ENCODE measurements at places on chromosomes 16 and 17.

DNA sequence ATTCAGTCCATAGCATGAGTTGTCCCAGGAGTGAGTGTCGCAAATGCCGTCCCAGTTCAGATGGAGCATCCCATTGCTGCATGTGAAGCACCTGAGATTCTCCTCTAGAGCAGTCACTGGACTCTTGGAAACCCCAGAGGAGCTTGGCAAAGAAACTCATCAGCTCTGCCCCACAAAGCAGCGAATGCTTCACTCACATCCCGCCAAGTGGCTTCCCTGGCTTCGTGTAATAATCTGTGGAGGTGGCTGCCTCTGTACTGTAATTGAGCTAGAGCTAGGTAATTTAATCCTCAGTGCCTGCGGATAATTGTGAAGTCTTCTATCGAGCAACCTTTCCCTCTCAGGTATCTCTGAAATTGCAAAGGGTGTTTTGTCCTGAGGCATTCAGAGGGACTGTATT lies 107.1 kb downstream of the SNX29 start:
- no peak for DNase-seq

- DNase-seq: no peak
These were observed 65.2 kb downstream of the SNX20 start for GRCh38 chr16:50615891-50616290.

GRCh38 chr17:73976147-73976546 lies 227.3 kb upstream of the RPL38 start:
- no peak for DNase-seq

DNA sequence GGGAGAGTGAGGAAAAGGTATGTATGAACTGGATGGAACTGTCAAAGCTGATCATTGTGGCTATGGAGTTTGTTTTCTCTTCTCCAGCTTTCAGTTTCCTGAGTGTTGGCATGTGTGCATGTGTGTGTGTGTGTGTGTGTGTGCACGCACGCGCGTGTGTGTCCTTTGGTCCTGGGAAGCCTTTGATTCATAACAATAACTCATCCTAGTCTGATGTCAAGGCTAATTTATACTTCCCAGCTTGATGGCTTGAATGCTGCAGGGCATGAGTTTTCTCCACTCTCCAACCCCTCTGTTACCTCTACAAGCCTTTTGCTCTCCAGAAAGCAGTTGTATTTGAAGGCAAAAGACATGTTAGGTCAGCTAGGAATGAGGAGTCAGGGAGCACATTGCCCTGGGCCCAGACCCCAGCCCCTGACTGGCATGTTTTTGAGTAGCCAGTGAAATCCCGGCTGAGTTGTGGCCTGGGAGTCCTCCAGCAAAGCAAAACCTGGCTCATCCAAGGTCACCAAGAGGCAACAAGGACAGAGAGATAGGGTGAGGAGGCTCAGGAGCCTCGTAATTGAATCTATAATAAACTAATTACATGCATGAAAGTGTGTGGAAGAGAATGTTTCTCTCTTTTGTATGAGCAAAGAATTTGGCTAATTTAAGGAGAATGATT lies 8.9 kb upstream of the CDC42EP4 start:
- DNase-seq: no peak

- no peak for DNase-seq
These were observed 48.5 kb downstream of the RAI1 start for GRCh38 chr17:17729620-17730249.

DNA sequence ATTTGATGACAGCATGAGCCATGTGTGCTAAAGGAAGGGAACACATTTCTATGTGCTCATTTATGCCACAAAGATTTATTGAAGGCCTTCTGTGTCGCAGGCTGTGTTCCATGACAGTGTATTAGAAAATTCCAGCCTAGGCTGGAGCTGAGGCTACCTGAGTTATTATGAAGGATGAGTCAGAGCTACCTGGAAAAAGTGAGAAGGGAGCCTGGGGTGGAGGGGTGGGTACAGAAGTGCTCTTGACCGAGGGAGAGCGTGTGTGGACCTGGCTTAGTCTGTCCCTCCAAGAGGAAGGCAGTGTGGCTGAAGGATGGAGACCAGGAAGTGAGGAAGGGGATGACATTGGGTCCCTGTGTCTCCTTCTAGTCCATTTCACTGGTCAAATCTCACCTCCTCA lies 98.3 kb downstream of the N4BP1 start:
- DNase-seq: no peak

- DNase-seq: no peak
These were observed 24.0 kb upstream of the SSTR5 start for GRCh38 chr16:1048442-1049112.

- DNase-seq: no peak
These were observed 6.7 kb upstream of the SEZ6 start for GRCh38 chr17:29012535-29012934.

DNA sequence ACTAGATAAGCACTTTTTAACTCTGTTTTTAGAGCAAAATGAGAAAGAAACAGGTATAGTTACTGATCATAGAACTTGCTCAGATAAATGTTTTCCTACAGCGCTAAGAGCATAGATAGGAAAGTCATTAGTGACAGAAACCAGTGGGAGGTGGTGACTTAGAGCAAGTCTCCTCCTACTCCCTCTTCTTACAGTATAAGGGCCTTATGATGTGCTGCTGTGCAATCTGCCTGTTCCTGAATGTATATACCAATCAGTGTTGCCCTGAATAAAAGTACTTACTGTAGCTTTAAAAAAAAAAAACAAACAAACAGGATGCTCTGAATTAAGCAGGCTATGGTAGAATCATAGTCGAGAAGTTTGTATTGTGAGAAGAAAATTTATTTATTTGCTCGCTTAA lies 23.3 kb upstream of the RASL10B start:
- no peak for DNase-seq

DNA sequence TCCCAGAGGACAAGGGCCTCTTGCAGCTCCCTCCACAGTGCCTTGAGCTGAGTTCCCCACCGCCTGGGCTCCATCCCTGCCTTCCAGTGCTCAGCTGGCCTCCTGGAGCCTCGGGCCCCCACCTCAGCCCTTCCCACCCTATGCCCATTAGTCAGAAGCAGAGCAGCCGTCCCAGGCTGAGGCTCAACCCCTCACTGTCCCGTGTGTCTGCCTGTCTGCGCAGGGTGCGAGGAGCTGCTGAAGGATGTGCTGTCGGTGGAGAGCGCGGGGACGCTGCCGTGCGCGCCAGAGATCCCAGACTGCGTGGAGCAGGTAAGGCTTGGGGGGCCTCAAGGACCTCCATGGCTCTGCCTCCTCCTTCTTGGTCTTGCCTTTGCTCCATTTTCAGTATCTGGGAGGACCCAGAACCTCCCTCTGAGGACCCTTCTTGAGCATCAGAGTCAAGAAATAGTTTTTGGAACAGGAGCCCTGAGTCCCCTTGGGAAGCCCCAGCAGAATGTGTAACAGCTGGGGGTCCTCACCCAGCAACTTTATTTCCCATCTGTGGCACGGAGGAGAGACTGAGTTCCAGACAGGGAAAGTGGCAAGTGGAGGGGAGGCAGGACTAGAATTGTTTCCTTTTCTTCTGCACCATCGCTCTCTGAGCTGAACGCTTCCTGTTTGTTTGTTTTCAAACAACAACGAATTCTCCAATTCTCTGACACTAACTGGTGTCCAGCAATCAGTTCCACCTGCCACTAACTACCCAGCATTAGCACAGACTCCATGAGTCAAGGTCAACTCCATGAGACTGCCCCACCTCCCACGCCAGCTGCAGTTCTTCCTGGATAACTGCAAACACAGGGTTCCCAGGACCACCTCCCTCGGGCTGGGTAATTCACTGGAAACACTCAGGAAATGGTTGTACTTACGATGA lies 42.6 kb downstream of the RAB11FIP4 start:
- DNase-seq: no peak

DNA sequence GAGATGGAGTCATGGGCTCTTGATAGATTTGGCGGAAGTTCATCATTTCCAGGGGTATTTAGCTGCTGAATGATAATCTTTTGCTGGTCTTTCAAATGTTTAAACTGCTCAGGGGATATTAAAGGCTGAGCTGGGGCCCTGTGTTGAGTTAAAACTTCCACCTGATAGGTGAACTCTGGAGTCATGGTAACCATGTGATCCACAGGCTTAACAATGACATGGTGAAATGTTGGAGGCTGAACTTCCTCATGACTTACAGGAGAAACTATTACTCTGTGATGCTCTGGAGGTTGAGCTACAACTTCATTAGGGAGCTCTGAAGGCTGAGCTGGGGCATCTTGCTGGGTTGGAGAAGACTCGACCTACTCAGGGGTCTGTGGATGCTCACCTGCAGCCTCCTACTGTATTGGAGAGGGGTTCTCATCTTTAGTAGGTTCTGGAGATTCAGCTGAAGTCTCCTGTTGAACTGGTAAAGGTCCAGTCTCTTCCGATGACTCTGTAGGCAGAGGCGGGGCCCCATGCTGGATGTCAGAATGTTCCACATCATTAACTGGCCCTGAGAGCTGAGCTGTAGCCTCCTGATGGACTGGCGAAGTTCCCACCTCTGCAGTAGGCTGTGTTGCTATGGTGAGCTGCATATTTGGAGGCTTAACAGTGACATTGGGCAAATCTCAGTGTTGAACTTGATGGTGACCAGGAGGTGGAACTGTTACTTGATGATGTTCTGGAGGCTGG lies 24.2 kb downstream of the RDM1 start:
- no peak for DNase-seq

GRCh38 chr17:68577497-68577821 lies 23.7 kb downstream of the FAM20A start:
- DNase-seq: no peak

DNA sequence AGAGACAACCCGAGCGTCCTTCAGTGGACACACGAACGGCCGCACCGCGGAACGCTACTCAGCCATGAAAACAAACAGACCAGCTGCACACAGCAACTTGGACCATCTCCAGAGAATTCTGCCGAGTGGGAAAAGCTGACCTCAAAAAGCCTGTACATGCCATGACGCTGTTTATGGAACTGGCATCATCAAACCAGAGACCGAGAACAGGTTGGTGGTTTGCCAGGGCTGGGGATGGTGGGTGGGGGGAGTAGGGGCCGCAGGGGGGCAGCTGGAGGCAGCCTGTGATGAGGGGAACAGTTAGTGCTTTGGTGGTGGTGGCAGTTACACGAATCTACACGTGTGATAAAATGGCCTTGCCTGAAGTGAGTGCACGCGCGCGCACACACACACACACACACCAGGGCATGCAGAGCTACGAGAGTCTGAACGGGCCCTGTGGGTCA lies 169.8 kb downstream of the LAT start:
- no peak for DNase-seq

GRCh38 chr17:79630821-79631639 lies 20.2 kb upstream of the RBFOX3 start:
- no peak for DNase-seq

- DNase-seq: no peak
These were observed 29.8 kb downstream of the CDRT15 start for GRCh38 chr17:14206891-14207290.
